ENCODE measurements at places on chromosomes 4 and X.
A peak's percentile ranks its signal among the peaks of the same experiment; 100 is the strongest.

GRCh38 chr4:87153078-87153870, 67.1 kb downstream of the KLHL8 start:
- no peak for DNase-seq

DNA sequence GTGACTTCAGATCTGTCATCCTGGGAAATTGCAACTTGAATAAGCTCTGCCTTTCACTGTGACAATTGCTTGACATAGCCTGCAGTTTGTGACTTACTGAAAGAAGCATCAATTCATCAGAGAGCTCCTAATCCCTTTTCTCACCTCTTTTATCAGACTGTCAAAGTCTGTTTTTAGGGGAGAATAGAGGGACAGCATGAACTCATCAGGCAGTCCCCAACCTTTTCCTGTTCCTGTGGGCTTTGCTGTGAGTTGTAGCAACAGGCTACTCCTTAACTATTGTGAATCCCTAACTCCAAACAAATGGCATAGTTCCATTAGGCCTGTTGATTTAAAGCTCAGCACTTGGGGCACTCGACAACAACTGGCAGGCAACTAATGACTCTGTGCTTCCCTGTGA, 64.9 kb downstream of the DOCK11 start:
- DNase-seq = no peak

GRCh38 chr4:24070117-24070516, 180.3 kb upstream of the PPARGC1A start:
- no peak for DNase-seq

- no peak for DNase-seq
Observed at GRCh38 chrX:109760922-109761250, 27.8 kb upstream of the ACSL4 start.

DNA sequence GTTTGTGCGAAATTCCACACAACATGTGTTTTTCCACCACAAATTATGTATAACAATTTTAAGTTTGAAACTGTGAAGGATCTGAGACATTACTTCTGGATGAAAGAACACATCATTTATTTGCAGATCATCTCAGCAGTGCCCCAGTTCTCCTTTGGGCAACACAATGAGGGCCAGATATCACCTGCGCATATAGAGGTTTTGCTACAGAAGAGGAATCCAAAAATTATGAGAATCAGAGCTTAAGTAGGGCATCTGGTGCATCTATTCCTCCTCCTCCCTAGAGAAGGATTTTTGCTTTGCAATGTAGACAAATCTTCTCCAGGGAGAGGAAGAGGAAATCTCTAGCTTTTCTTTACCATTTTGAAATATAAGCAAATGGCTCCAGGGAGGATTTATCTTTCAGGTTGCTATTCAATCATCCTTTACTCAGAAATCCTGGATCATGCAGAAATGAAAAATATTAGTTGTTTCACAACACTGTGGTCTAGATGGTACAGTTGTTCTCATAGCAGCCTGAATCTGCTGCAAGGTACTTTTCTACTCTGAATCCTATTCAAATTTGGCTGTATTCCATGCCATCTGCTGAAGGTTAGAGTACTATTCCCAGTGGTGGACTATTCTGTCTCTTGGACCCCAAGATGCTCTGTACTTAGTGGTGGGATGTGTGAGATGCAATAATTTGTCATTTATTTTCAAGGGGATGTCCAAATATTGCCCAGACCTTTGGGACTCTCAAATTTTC, 132.1 kb downstream of the SNCA start:
- no peak for DNase-seq

DNA sequence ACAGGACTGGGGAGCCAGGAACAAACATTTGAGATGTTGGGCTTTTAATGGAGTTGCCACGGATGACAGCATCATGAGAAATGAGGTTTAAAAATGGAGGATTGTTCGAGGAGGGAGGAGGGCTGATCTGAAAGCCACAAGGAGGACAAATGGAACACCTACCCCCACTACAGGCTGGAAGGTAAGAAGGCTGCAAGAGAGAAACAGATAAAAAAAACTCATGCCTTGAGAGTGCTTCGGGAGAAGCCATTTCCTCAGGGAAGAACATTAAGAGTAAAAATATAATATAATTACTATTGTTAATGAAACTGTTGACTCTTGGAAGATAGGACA, 119.5 kb upstream of the MAP9 start:
- DNase-seq = no peak

GRCh38 chr4:168942985-168943384, 67.1 kb downstream of the CBR4 start:
- no peak for DNase-seq

GRCh38 chr4:26081795-26082498, 167.9 kb downstream of the SMIM20 start:
- no peak for DNase-seq

- no peak for DNase-seq
Observed at GRCh38 chr4:141697116-141697515, 60.7 kb downstream of the IL15 start.

DNA sequence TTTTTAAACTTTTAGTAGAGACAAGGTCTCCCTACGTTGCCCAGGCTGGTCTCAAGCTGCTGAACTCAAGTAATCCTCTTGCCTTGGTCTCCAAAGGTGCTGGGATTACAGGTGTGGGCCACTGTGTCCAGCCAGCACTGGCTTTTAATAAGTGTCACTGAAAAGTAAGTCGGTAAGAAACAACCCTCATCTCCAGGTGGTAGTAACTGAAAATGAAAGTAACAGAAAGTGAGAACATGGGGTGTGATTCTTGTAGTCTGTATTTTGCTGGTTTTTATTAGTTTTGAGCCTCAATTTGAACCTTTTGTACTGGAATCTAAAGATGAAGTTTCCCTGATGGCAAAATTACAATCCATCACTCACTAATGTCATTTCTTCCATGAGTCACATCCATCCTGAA, 238.1 kb upstream of the AGA start:
- DNase-seq = no peak

- no peak for DNase-seq
Observed at GRCh38 chr4:109440948-109441347, 7.3 kb downstream of the SEC24B start.

DNA sequence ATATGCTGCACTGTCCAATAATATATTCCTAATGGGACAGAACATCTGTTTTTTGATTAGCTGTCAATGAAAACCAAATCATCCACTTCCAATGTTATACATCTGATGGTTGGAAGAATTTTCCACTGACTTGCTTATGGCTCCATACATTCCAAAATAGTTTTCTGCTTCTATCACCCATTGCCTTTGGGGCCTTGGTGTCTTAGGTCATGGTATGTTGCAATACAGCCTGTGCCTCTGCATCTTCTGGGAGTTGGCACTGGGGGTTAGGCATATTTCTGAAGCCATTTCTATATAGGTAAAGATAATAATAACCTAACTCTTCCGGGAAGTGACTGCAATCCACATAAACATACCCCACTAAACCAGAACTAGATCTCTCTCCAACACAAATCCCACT, 53.2 kb upstream of the NR3C2 start:
- DNase-seq = no peak

DNA sequence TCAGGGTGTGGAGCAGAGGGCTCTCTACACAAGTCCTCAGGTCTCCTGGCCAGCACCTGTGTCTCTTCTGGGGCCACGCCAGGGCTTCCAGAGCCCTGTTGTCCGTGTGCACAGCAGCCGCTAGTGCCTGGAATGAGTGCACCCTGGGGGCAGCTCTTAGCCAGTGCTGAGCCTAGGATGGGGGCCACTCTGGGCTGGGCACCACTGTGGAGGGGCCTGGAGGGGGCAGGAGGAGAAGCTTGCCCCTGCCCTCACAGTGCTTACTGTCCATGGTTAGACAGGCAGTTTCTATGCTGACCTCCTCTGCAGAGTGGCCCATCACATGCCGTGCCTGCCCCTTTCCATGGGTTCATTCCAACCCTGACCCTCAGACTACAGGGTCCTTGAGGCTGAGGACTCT, 42.7 kb upstream of the GRPEL1 start:
- DNase-seq = no peak

DNA sequence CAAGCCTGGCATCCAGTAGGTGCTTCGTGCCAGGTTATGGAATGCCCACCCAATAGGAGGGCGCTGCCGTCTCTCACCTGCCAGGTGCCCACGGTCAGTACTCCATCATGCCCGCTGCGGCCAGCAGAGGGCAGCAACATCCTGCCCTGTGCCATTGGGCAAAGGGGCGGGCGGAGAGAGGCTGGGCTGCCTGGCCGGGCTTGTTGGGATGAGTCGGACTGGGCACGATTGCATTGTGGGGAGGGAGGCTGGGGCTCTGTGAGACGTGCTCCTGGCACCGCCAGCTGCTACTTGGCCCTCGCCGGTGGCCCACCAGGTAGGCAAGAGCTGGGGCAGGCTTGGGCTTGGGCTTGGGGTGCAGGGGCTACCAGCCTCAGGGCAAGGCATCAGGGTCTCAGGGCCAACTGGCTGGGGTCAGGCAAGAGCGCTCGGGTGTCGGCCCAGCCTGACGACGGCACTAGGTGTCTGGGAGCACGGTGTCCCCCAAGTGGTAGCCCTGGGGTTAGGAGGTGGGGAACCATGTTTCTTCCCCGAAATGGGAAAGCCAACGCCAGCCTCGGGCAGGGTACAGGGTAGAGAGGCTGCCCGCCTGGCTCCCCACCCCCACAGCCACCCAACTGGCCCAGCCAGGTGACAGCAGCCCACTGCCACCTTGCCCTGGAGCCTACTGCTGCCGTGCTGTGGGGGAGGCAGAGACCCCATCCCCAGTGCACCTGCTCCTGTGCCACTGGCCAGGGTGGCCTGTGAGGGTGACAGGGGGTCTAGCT, at the start of gene PLXNB3:
TSS of gene PLXNB3 (plus strand) at position 261 of the 767 bp plus-strand sequence. CDS start 1,287 bp downstream, outside the sequence.
- peak; percentile 68 for DNase-seq

- no peak for DNase-seq
Observed at GRCh38 chrX:147476008-147476407, 435.7 kb upstream of the FMR1 start.
